Right ventricle myocardium superior (tissue), 1 donor: ENCODE measurements at places on chromosomes 2 and 18. TPM values are rescaled to one million over a fixed set of nuclear protein-coding genes. Genes with fewer than 3 reads are reported as not detected.

GALNT5 gene
- 0.16 TPM for total RNA-seq

EN1 gene
- total RNA-seq = not detected

GRCh38 chr2:234964631-234965461, 13.0 kb downstream of the SH3BP4 start:
- no peak for DNase-seq

DNA sequence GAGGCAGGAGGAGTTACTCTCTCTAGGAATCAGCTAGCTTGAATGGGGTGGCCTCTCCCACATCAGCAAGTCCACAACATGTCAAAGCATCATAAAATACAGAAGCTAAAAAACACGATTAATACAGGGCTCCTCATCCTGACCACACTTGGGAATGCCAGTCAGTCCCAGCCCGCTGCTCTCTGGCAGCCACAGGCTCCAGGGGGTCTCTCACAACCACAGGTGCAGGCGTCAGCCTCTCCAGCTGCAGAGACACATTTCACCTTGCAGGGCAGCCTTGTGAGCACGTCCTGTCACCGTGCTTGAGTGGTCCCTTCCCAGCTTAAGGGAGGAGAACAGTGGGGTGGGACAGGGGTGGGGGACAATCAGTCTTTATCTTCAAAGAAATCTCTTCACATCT, 137.4 kb upstream of the SH3BP4 start:
- no peak for DNase-seq

GRCh38 chr2:226679389-226680065, 120.1 kb downstream of the IRS1 start:
- no peak for DNase-seq

DNA sequence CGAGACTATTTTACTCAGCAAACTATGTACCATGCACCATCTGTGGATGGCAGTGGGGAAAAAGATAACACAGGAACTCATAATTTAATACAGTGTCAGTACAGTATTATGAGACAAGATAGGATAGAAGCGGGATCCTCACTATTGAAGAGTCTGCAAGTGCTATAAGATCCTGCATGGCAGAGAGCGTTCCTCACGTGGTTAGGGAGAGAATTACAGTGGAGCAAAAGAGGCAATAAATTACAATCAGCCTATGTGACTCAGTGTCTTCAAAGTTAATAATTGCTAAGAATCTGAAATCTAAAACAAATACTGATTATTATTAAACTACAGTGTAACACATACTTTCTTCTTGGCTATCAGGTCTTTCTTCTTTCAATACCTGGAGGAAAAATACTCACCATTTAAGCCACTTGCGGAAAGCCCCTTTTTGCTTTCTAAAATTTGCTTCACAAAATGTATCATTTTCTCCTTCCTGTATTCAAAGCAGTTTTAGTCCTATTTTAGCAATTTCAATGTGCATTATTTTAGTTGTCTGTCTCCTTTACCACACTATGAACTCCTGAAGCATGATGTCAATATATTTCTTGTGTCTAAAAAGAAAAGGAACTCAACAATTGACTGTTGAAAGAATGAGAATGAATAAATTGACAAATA, 342.9 kb downstream of the SPAG16 start:
- DNase-seq = no peak
